ENCODE measurements at places on chromosomes 11 and 22. TPM values are rescaled to one million over a fixed set of nuclear protein-coding genes. Genes with fewer than 3 reads are reported as not detected.

Gene MUC2
- not detected for polyA plus RNA-seq

Gene VSIG2
- polyA plus RNA-seq: not detected

Gene TSKU
- polyA plus RNA-seq: not detected

Gene OTOG
- not detected for polyA plus RNA-seq

Gene NTM
- 320 TPM for polyA plus RNA-seq

Gene OSBPL5
- polyA plus RNA-seq: 0.17 TPM

Gene ANO3
- 6.2 TPM for polyA plus RNA-seq

All from Purkinje cell (primary cell).